ENCODE measurements at places on chromosomes 7 and 10.

GRCh38 chr10:34299105-34299611, 515.9 kb downstream of the PARD3 start:
- DNase-seq, result no peak

DNA sequence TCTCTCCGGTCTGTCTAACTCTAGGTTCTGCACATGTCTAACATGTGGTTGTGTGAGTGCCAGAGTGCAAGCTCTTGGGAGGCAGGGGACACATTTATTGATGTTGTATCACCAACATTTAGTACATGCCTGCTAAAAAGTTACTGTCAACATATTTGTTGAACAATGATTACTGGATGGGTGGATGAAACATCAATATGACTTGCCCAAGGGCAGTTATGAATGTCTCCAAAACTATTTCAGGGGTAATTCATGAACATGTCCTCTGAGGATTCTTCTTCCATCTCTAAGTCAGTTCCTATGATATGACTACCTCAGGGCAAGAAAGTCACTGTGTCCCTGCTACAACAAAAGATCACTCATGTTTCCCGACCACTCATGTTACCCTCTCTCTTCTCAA, 91.3 kb upstream of the STEAP1B start:
- DNase-seq, result no peak

DNA sequence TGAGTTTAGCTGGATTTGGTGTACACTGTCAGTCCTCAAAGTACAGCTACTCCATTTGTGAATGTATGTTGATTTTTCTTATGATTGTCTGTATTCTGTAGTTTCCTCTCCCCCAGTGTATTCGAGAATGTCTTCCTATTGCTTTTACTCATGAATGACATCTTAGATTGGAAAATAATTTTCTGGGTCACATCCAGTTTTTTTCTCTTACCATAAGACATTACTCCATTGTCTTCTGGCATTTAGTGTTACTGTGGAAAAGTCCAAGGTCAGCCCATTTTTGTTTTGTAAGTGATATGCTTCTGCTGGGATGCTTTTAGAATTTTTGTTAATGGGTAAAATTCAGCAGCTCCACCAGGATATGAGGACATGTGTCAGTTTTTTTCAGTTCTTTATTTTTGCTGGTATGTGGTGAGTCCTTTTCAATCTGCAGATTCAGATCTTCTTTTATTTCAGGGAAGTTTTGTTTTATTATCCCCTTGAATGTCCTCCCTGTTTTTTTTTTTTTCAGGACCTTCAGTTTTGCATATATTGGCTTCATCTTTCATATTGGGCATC, 33.6 kb downstream of the WAC start:
- DNase-seq, result no peak

DNA sequence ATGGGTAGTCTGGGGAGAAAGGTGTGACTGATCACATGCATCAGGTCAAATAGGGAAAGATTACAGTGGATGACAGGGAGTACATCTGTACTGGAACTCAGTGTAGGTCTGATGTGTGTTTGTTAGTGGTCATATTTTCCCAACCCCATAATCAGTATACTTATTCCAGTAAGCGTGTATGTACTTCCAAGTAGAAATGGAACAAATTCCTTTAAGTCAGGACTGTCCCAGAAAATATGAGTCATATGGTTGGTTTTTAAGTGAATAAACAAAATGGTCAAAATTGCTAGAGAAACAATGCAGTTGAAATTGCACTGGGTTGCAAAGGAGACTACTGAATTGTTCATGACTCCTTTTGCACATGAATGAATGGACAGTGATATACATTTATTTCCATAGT, 118.8 kb upstream of the MYO3A start:
- no peak for DNase-seq

GRCh38 chr7:74709880-74710671, 52.6 kb downstream of the GTF2I start:
- DNase-seq, result no peak

DNA sequence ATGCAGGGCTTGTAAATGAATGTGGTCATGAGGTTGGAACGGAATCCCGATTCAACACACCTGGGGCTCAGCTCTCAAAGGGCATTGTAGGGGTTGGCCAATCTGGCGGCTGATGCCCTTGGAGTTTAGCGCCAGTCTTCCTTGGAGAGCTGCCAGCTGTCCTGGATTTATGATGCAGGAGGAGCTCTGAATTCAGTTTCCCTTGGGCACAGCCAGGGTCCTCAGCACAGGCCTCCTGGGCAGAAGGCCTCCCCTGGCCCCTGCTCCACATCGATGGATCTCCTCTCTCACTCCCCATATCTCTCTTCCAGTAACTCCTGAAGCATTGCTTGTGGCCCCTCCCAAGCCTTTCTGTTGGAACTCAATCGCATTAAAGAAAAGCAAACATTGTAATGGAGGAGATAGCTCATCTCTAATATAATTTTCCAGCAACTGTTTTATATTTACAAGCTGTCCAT, 985 bp upstream of the CYTH3 start:
- DNase-seq, result no peak

DNA sequence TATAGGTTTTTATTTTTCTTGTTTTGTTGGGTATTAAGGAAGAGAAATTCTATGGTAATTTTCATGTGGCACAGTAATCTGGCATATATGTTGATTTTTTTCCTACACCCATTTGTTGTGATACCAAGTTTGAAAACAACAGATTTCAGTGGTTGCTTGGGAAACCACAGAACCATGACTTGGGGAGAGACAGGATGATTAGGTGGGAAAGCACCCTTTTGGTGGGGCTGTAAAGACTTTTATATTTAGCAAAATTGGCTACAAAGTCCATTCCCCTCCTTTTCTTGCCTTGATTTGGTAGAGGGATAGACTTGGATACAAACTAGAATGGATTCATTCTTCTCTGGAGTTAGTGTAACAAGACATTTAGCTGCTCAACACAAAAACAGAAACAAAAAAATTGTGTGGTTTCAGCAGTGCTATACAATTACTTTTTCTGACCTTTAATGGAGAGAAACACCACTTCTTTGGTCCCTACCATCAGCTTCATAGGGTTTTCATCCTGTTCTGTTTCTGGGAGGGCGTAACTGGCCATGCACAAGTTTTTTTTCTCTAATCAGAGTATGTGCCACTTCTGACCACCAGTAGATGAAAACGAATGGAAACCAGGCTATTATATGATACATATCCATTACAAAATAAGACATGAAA, 52.7 kb downstream of the FIGNL1 start:
- DNase-seq, result no peak

DNA sequence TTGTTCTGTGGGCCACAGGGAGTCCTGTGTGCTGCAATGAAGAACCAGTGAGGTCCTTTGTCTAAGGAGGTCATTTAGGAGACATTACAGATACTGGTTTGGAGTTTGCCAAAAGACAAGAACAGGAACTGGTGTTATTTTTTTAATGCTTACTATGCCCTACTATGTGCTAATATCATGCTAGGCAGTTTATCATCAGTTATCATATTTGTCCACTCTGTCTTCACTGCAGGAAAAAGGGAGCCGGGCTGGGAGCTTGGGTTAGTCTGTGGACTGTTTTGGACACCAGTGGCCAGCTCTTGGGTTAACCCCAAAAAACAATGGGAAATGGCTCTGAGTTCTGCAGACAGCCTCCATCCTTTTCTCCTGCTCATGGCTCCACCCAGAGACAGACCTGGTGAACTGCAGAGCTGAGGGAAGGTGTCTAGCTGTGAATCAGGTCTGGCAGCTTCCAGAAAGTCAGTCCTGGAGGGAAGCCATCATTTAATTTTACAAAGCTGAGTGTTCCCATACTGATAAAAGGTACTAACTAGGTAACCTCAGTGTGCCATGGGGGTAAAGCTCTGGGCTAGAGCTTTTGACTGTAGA, 101.2 kb upstream of the ZNF746 start:
- peak; percentile 32 for DNase-seq

DNA sequence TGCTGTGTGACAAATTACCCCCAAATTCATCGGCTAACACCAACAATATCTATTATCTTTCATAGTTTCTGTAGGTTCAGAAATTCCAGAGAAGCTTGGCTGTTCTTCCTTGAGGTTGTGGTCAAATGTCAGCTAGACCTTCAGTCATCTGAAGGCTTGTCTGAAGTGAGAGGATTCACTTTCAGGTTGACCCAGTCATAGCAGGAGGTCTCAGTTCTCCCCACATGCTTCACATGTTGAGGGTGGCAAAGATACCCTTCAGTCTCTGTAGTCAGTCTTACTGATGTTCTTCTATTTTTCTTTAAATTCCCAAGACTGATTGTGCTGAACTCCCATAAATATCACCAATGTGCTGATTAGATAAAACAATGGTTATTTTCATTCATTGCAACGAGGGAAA, 1692.0 kb downstream of the REEP3 start:
- no peak for DNase-seq

GRCh38 chr7:2754086-2754485, 66.1 kb downstream of the AMZ1 start:
- DNase-seq, result no peak

GRCh38 chr7:133044722-133045473, 37.0 kb downstream of the CHCHD3 start:
- no peak for DNase-seq

DNA sequence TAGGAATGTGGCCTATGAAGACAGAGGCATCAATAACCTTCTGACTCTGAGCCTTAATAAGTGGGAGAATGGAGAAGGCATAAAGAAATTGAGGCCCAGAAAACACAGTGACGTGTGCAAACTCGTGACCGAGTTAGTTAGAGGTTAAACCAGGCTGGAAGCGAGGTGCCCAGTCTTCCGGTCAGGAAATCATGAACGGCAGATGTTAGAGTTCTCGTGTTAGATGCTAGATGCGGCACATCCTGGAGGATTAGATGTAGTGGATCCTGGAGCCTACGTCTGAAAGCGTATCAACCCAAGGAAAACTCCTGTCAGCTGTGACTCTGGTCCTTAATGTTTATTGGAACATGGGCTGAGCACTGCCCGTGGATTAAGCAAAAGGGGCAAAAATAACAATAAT, 275.9 kb downstream of the TCF7L2 start:
- DNase-seq, result no peak

All from NCI-H226 (cell line).